Upper lobe of right lung (tissue), 1 donor: ENCODE measurements at places on chromosomes 5 and 9. TPM values are rescaled to one million over a fixed set of nuclear protein-coding genes. Genes with fewer than 3 reads are reported as not detected.
A peak's percentile ranks its signal among the peaks of the same experiment; 100 is the strongest.

The PIK3R1 gene
- total RNA-seq: 137 TPM

The CER1 gene
- total RNA-seq: not detected

The PCDHB6 gene
- total RNA-seq: 0.75 TPM

DNA sequence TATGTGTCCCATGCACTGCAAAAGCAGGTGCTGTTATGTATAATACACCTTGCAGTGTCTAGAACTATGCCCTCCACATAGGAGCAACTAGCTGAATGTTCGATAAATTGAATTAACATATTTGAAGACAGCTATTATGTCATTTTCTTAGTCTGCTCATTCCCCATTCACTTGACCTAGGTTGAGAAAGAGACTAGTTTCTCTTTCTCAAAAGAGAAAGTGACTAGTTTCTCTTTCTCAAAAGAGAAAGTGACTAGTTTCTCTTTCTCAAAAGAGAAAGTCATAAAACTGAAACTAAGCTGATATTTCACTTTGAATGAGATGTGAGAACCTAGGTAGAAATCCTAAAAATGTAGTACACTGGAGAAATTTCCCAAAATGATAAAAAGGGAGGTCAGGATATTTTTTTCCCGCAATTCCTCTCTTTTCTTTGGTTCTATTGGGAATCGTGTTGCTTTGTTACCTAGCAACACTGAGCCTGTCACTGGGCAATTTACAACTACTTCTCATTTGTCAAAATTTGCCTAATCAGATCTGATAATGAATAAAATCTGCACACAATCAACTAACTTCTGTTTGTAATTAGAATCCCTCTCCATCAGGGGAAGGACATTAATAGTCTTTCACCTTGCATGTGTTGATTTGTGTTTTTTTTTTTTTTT is 132.0 kb upstream of the GRIA1 start:
- no peak for DNase-seq
- H3K4me1 ChIP-seq: no peaks in the 10 kb centered on the region
- no peaks in the 10 kb centered on the region for H3K27me3 ChIP-seq
- H3K4me3 ChIP-seq: no peak overlapping the region
- H3K36me3 ChIP-seq: no peaks in the 10 kb centered on the region

DNA sequence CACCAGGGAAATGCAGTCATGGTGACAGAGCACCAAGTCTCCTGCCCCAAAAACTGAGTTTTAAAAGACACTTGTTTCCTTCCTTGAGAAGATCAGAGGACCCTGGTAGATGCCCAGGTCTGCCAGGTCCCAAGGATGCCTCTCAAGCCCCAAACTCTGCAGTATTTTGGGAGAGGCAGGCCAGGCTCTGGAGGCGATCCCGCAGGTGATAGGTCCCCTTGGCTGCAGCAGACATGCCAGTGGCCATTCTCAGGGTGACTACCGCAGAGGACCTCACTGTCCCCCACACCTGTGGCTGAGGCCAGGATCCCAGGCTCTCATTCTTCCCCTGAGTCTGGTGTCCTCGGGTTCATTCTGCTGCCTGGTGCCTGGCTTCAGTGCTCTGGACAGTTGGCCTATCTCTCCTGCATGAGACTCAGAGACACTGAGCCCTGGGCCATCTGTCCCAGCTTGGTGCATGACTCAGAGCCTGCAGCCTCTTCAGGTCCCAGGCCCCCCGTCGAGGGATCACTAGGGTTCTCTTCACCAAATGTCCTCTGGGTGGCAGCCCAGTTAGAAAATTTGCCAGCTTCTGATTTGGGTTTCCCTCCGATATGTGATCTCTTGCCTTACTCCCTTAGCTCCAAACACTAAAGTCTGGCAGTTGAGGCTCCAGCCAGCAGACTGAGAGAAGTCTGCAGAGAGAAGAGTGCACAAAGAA is 59.7 kb upstream of the GARNL3 start:
- no peaks in the 10 kb centered on the region for H3K36me3 ChIP-seq
- no peaks in the 10 kb centered on the region for H3K27me3 ChIP-seq
- no peak overlapping the region for H3K4me3 ChIP-seq
- no peak overlapping the region for H3K27ac ChIP-seq
- no peaks in the 10 kb centered on the region for H3K4me1 ChIP-seq
- DNase-seq: no peak

- H3K27ac ChIP-seq: no peak overlapping the region
- H3K27me3 ChIP-seq: peaks cover 8% of the 10 kb centered on the region
- H3K4me3 ChIP-seq: no peak overlapping the region
- no peaks in the 10 kb centered on the region for H3K4me1 ChIP-seq
- no peaks in the 10 kb centered on the region for H3K36me3 ChIP-seq
- no peak for DNase-seq
Observed at GRCh38 chr5:158049459-158049858, 190.5 kb upstream of the CLINT1 start.

The HAVCR2 gene
- 30.7 TPM for total RNA-seq

- DNase-seq: peak; percentile 3
- no peak overlapping the region for H3K4me3 ChIP-seq
- H3K36me3 ChIP-seq: peaks cover 76% of the 10 kb centered on the region
Observed at GRCh38 chr5:178208540-178209227, 4.4 kb downstream of the HNRNPAB start.

GRCh38 chr5:134034326-134034725 is 29.6 kb upstream of the VDAC1 start:
- no peaks in the 10 kb centered on the region for H3K36me3 ChIP-seq
- no peak for DNase-seq
- no peak overlapping the region for H3K4me3 ChIP-seq
- H3K27ac ChIP-seq: no peak overlapping the region

The FOXD1 gene
- 1.2 TPM for total RNA-seq

The MAT2B gene
- 61.7 TPM for total RNA-seq

DNA sequence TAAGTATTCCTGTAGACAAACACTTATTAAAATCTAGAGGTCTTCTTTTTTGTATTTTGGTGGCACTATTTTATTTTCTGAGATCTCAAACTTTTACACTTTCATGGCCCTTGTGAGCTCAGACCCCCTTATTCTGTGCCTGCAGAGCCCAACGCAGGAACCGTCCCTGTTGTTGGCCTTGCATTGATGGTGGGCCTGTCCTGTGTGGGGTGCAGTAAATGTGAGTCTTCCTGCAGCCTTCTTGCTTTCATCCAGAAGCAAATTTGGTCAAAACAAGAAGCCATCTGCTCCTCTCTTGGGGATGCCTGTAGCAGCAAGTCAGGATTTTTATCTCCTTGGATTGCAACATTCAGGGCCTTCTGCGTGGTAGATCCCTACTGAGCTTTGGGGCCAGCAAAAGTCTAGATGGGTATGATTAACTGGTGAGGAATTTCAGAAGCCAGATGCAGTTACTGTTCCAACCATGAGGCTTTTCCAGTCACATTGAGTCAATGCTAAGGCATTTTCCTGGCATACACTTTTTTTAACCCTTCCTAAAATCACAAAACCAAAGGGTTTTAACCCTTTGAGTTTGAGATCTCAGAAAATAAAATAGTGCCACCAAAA is 31.7 kb downstream of the BASP1 start:
- H3K27ac ChIP-seq: no peak overlapping the region
- H3K27me3 ChIP-seq: no peaks in the 10 kb centered on the region
- DNase-seq: no peak
- peaks cover 4% of the 10 kb centered on the region for H3K4me1 ChIP-seq
- no peak overlapping the region for H3K4me3 ChIP-seq

The TAF1L gene
- not detected for total RNA-seq

- H3K27ac ChIP-seq: no peak overlapping the region
- no peak for DNase-seq
- no peaks in the 10 kb centered on the region for H3K27me3 ChIP-seq
- H3K36me3 ChIP-seq: no peaks in the 10 kb centered on the region
- no peak overlapping the region for H3K4me3 ChIP-seq
Observed at GRCh38 chr5:97919719-97920118, 736.7 kb upstream of the RIOK2 start.

- H3K36me3 ChIP-seq: no peaks in the 10 kb centered on the region
- H3K4me1 ChIP-seq: no peaks in the 10 kb centered on the region
- H3K4me3 ChIP-seq: no peak overlapping the region
- no peak overlapping the region for H3K27ac ChIP-seq
- H3K27me3 ChIP-seq: no peaks in the 10 kb centered on the region
- no peak for DNase-seq
Observed at GRCh38 chr9:88722753-88723152, 187.8 kb downstream of the NXNL2 start.

DNA sequence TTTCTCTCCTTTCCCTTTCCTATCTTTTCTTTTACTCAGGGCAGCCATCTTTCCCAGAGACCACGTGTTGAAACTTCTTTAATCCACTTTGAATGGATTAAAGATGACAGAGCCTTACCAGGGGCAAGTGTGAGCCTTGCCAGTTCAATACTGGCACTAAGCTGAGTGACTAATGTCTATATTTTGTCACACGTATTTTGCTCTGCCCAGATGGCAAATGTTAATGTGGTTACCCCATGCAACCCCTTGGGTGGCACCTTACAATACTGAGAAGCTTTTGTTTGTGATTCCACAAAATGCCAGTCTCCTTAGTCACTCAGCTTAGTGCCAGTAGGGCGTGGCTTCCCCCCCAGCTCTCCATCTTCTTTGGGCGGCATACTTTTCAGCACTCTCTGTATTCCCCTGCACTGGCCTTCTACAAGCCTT is 24.8 kb downstream of the ANXA1 start:
- no peak for DNase-seq
- no peak overlapping the region for H3K27ac ChIP-seq
- H3K4me3 ChIP-seq: no peak overlapping the region

- no peaks in the 10 kb centered on the region for H3K36me3 ChIP-seq
- H3K27me3 ChIP-seq: no peaks in the 10 kb centered on the region
- no peak for DNase-seq
- no peaks in the 10 kb centered on the region for H3K4me1 ChIP-seq
- H3K4me3 ChIP-seq: no peak overlapping the region
Observed at GRCh38 chr9:38761339-38761738, 41.4 kb upstream of the FAM240B start.

- no peaks in the 10 kb centered on the region for H3K27me3 ChIP-seq
- H3K36me3 ChIP-seq: no peaks in the 10 kb centered on the region
- no peaks in the 10 kb centered on the region for H3K4me1 ChIP-seq
- no peak overlapping the region for H3K27ac ChIP-seq
Observed at GRCh38 chr5:83750749-83751148, 30.1 kb upstream of the HAPLN1 start.

The GALNT12 gene
- 28.3 TPM for total RNA-seq

DNA sequence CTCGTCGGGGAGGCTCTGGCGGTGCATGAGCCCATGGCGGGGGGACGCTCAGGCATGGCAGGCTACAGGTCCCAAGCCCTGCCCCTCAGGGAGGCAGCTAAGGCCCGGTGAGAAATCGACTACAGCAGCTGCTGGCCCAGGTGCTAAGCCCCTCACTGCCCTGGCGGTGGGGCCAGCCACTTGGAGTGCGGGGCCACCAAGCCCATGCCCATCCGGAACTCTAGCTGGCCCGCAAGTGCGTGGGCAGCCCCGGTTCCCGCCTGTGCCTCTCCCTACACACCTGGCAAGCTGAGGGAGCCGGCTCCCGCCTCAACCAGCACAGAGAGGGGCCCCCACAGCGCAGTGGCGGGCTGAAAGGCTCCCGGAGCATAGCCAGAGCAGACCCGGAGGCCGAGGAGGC is 1896.9 kb upstream of the CDH6 start:
- H3K4me1 ChIP-seq: no peaks in the 10 kb centered on the region
- no peaks in the 10 kb centered on the region for H3K36me3 ChIP-seq
- no peaks in the 10 kb centered on the region for H3K27me3 ChIP-seq
- H3K27ac ChIP-seq: no peak overlapping the region
- H3K4me3 ChIP-seq: no peak overlapping the region
- DNase-seq: no peak

DNA sequence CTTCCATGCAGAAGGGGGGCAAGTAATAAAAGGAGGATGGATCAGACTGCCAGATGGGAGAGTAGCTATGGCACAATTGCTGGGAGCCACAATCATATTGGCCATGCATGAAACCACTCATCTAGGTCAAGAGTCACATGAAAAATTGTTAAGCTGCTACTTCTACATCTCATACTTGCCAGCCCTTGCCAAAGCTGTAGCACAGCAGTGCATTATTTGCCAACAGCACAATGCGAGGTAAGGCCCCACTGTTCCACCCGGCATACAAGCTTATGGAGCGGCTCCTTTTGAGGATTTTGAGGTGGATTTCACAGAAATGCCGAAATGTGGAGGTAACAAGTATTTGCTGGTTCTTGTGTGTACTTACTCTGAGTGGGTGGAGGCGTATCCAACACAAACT is 109.9 kb upstream of the EPB41L4A start:
- no peak overlapping the region for H3K4me3 ChIP-seq
- no peak for DNase-seq
- no peaks in the 10 kb centered on the region for H3K36me3 ChIP-seq
- no peaks in the 10 kb centered on the region for H3K27me3 ChIP-seq

- no peaks in the 10 kb centered on the region for H3K27me3 ChIP-seq
- no peak for DNase-seq
- no peak overlapping the region for H3K4me3 ChIP-seq
- H3K36me3 ChIP-seq: no peaks in the 10 kb centered on the region
- peaks cover 38% of the 10 kb centered on the region for H3K4me1 ChIP-seq
- H3K27ac ChIP-seq: no peak overlapping the region
Observed at GRCh38 chr5:66744040-66744439, 147.8 kb downstream of the MAST4 start.

DNA sequence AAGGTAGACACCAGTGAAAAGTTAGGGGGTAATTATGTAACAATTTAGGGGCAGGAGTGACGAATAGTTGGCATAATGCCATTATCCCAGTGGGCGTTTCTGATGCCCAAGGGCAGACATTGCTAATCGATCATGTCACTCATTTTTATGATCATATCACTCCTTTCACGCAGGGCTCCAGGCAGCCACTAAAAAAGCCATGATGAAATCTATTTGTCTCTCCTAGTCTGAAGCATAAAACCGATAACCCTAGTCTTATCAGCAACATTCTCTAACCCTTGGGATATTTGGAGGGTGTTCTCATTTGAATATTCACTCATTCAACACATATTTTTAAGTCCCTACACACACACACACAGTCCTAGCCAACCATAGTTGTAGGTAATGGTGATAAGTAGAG is 114.9 kb downstream of the NMUR2 start:
- H3K4me3 ChIP-seq: no peak overlapping the region
- no peak for DNase-seq
- H3K27me3 ChIP-seq: no peaks in the 10 kb centered on the region
- H3K36me3 ChIP-seq: no peaks in the 10 kb centered on the region
- peaks cover 7% of the 10 kb centered on the region for H3K4me1 ChIP-seq
- H3K27ac ChIP-seq: no peak overlapping the region

The ITGA2 gene
- 17.7 TPM for total RNA-seq

The LVRN gene
- total RNA-seq: 0.20 TPM

DNA sequence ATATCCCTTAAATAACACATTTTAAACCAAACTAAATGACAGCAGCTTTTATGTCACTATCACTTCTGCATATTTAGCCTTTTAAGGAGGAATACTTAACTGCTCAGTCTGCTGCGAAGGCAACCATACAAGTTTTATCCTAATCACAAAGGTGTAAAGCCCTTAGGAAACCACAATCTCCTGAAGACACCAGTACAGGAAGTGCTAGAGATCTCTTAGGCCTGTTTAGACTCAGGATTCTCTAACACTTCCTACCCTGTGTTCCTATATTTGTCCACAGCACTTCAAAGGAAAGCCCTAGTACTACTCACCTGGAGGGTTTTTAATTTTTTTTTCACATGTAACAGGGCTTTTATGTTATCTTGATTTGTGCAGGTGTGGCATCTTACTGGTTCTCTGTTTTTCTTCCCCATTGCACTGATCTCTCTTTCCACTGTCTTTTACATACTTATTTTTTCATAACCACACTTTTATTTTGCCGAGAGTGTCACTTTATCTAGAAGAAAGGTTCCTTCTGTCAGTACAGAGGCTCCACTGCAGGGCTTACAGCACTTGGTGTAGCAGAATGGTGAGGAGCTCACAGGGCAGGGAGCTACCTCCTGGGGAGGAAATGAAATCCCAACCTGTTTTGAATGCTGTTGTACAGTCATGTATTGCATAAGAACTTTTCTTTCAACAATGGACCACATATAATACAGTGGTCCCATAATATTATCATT is 1060.6 kb upstream of the ACO1 start:
- H3K4me1 ChIP-seq: no peaks in the 10 kb centered on the region
- H3K27me3 ChIP-seq: no peaks in the 10 kb centered on the region
- H3K36me3 ChIP-seq: no peaks in the 10 kb centered on the region
- no peak overlapping the region for H3K27ac ChIP-seq
- H3K4me3 ChIP-seq: no peak overlapping the region
